Hematopoietic multipotent progenitor cell treated with erythropoietin and hydrocortisone succinate and interleukin-3 and kit ligand, for 8 days (in vitro differentiated cells): ENCODE measurements at places on chromosomes 6 and 20.

GRCh38 chr6:13099771-13100170, 228.6 kb downstream of the TBC1D7 start:
- DNase-seq: no peak

DNA sequence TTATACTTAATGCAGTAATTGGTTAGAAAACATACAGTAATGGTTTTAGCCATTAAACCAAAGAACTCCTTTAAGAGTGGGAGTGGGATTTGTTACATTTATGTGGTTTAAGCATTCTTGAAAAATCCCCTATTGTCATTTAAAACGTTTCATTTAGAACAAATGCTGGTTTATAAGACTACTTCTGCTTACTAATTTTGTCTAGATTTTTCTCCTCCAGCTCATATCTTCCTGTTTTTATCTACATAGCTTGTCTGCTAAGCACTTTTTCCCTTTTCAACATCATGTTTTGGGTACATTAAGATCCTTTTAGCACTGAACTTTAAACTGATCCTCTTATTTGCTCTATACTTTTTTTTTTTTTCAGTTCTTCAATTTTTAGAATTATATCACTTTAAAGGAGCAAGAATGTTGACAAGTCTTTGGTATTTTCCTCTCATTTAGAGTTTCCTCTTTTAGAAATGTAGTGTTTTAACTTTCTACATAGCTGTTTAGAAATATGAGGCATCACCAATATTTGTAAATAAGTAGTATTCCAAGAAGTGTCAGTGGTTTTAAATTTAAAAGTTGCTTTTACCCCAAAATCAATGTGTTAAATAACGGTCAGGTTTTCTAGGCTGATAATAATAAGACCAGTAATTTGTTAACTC, 80.9 kb downstream of the SESN1 start:
- DNase-seq: no peak

DNA sequence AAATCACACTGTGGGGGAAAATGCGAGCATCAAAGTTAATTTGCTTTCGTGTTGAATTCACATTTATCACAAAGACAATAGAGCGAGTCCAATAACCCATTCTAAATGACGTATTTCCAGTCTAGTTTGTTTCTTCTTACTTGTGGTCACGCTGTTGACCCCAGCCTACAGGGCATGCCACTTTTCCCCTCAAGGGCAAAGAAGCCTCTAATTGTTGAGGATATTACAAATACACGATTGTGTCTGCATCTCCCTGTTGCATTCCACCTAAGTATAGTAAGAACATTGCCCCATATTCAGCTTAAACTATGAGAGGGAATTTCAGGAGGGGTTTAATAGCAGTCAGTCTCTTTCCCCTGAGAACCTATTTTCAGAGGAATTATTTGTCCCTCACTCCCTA, 37.4 kb upstream of the DSP start:
- no peak for DNase-seq

DNA sequence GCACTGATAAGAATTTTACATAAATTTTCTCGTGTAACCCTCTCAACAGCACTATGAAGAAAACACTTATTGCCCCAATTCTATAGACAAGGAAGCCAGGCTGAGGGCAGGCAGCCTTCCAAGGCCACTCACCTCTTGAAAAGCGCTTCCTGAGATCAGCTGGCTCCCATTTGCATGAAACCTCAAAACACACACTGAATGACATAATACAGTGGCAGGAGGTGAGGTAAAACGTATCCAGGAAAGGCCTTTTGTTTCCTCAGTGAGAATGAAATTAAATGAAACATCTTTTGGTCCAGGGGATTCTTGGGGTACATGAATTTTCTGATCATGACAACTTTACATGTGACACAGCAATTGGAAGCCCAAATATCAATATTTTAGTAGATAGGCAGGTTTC, 112.5 kb downstream of the WDR27 start:
- DNase-seq: peak; percentile 2

GRCh38 chr20:16708602-16709001, 21.2 kb upstream of the SNRPB2 start:
- DNase-seq: no peak

- DNase-seq: no peak
Measured at GRCh38 chr6:163863565-163863964, 449.0 kb downstream of the QKI start.

GRCh38 chr6:130379223-130379622, 13.4 kb downstream of the TMEM200A start:
- DNase-seq: no peak
